Peyer's patch (tissue), 4 donors: ENCODE measurements at places on chromosomes 7 and 10.
A peak's percentile ranks its signal among the peaks of the same experiment; 100 is the strongest.

DNA sequence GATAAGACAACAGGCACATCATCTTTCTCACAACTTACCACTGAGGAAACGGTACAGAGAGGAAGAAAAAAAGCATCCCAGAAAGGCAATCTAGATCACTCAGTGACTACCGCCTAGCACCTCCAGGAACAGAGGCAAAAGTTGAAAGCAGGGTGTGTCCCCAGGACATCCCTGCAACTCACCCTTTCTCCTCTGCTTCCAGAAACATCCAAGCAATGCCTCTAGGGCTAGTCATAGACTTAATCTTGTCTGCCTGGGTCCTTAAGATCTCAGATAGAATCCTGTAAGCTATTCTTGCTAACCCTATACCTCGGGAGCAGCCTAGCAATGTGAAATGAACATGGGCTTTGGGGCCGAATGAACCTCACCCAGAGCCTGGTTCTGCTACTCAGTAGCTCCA is 18.8 kb upstream of the PDCD4 start:
- no peak for DNase-seq

DNA sequence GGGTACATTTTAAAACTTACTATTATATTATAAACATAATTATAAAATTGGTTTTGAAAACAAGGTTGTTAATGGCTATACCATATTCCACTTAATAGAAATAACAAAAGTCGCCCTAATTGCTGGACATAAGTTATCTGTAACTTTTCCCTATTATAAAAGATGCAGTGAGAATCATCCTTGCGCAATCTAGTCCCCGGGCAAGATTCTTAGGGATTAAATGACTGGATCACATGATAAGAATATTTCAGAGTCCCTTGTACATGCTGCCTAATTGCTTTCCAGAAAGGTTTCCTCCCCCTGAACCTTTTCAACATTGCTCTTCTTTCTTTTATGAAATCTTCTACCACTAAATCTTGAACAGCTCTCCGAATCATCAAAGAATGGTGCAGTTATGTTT is 479.8 kb upstream of the MKI67 start:
- DNase-seq, result no peak

DNA sequence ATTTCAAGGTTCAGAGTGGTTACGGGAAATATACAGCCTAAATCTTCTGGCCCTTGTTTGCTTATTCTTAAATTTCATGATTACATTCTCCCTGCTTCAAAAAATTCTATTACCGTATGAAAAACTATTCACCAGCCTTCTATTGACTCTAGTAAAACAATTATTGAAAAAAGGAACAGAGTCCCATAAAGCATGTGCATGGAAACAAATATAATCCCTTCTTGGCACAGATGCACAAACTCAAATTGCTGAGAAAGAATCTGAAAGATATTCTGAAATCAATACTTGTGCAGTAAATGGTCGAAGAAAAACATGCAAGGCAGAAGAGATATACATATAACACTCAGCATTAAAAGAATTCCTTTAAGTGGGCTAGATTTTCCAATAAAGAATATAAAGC is 83.6 kb downstream of the LRRN3 start:
- no peak for DNase-seq

DNA sequence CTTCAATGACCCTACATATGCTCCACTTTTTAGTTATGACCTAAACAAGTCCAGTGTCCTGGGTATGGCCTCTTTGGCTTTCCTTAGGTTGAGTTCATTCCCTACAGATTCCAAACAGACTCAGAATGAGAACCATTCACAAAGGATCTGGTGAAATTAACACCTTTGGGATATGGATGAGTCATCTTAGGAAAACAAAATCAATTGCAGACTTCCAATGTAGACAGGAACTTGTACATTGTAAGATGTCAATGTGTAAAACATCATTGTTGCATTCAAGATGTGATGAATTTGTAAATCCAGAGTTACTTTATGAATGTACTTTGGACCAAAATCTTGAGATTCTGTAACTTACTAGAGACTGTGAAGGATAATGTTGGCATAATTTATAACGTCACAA is 43.4 kb upstream of the HECTD2 start:
- DNase-seq, result no peak

DNA sequence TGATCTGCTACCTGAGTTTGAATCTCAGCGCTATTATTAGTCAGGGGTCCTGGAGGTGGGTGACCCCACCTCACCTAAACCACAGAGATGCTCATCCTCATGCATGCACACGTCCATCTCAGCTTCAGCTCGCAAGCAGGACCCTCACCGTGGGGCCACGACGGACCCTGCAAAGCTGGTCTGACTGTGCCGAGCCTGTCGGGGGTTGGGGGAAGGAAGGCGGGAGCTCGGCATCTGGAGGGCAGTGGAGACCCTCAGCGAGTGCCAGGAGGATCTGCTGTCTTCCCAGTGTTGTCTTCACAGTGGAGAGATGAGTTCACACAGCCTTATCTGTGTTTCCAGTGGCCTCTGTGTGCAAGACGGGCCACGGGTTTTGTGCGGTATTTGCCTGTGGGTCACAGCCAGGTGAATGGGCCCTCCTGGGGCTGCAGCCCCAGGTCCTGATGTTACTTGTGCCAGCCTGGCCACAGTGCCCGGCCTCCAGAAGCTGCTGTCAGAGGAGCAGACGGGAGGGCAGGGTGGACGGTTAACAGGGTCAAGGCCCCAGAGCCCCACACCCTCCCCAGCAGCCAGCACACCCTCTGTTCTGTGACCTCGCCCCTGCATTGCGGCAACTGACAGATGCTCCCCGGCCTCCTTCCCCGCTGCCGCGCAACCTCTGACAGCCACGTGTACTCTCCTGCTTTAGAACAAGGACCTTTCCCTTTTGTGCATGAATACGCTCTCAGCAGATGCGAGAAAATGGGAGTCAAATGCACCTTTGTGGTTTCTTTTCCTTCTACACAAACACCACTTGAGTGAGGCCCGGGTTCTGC is 528.8 kb downstream of the DNAJB6 start:
- DNase-seq, result no peak

- DNase-seq, result no peak
These were observed 129.1 kb upstream of the CHST15 start for GRCh38 chr10:124222318-124222987.

DNA sequence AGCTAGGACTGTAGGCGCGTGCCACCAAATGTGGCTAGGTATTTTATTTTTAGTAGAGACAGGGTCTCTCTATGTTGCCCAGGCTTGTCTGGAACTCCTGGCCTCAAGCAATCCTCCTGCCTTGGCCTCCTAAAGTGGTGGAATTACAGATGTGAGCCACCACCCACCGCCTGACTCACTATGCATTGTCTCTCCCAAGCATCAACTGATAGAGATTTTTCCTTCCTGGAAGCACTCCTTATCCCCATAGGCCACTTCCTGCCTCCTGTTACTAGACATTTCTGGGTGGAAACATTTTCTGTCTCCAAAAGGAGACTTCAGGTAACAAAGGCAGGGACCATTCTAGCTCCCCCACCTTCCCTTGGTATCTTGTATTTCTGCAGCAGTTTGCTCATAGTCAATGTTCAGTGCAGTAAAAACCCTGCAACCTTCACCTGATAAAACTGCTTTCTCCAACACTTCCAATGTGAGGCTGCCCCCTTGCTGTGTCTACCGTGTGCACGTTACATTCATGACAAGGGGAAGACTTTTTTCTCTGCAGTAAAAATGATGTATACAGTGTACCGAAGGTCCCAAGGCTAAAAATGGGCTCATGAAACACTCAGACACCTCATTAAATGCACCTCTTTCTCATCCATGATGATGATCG is 84.9 kb downstream of the NHLRC2 start:
- DNase-seq, result no peak

GRCh38 chr10:34666008-34666704 is 148.9 kb downstream of the PARD3 start:
- DNase-seq, result no peak

DNA sequence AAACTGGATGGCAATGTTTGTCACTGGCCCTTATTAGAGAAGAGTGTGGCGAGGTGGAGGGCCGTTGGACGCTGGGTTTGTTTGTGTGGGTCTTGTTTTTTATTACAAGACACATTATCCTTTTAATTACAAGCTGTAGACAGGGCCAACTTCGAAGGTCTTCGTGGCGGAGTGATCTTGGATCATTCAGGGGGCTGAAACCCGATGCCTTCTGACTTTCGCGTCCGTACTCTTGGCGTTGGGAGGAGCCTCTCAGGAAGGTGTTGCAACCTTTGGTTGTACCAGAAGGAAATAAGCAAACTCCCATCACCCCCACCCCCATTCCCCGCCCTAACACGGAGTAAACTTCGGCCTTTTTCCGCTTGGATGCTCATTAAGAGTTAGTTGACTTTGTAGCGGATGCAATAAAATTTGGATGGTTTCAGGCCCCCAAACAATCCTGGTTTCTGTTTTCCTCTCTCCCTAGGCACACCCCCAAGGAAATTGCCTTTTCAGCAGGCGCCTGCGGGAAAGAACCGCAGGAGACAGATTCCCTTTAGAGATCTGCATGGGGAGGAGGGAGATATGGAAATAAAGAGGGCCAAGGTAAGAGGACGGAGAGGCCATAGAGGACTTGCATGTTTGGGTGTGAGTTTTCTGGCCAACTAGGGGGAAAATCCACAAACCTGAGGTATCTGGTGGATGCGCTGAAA is 294.5 kb upstream of the NFE2L3 start:
- DNase-seq, result peak; percentile 73

DNA sequence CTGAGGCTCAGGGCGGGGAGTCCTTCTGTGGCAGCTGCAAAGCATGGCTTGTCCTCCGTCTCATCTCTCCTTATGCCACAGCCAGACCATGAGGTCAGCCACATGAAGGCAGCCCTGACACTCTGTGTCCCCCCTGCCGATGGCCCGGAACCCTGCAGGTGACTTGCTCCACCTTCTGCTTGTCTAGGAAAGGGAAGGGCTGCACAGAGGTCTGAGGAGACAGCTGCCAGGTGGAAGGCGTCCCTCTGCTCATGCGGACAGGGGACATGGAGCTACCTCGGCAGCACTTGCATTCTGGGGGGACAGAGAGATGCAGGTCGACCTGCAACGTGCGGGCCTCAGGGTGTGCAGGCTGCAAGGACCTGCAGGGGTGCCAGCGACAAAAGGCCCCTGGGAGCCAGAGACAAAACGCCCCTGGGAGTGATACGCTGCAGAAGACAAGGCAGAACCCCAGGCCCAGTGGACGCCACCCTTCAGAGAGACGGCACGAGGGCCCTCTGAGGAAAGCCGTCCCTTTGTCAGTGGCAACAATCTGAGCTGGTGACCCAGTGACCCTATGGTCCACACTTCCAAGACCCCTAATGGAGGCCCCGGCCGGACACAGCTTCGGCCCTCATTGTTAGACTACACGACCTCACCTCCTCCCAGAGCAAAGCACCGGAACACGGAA is 205.2 kb upstream of the PPP2R2D start:
- no peak for DNase-seq

DNA sequence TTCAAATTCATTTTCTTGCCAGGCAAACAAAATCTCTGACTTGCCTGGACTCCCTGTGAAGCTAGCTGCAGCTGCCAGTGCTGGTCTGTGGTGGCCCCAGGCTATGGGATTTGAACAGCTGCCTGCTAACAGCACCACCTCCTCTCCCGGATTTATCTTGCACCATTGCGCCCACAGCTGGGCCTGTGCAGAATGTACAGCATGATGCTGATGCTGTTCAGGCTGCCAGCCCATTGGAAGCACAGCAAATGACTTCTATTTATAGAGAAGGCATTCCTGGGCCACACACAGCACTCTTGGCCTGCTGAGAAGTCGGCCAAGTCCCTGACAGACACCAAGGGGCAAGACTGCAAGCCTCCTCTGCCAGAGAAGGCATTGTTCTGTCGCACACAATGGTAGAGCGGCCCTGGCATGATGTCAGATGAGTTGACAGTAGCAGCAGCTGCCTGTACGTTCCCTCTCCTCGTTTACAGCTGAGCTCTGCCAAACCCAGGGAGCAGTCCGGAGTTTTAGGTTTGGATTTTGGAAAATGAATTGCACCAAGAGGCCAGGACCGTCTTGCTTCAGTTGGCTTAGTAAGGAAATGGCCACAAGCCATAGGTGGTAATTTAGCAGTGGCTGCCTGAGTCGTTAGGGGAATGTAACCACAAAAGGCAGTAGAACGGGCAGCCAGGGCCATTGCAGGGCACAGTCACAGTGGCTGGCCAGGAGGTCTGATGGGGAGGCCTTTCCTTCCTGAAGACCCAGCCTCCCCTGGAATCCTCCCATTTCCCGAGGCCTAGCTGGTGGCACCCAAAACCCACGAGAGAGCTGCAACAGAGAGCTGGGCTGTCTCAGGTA is 38.5 kb downstream of the MTURN start:
- DNase-seq, result no peak

DNA sequence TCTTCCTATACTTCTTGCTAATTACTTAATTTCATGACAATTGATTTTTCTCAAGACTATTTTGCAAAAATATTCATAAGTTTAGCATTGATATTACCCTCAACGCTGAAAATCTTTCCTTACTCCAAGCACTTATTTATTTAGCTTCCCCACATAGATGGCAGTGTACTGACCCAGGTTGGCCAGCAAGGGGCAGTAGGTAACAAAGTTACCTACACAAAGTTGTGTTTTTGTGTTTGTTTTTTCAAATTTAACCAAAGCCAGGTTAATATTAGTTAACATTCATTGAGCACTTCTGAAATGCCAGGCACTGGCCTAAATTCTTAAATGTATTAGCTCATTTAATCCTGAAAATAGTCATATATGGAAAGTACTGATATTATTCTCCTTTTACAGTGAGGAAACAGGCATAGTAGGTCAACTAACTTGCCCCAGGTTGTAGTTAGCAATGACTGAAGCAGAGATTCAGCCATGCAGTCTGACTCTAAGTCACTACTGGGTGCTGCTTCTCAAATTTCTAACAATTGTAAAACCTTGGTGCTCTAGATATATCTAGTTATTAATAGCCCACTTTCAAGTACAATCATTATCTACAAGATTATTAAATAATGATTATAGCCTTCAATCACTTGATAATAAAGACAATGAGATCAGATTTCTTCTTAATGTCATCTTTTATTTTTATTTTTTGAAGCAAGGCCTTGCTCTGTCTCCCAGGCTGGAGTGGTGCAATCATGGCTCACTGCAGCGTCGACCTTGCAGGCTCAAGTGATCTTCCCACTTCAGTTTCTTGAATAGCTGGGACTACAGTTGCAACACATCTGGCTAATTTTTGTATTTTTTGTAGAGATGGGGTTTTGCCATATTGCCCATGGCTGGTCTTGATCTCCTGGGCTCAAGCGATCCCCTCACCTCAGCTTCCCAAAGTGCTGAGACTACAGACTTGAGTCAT is 5.8 kb upstream of the GGCT start:
- no peak for DNase-seq

DNA sequence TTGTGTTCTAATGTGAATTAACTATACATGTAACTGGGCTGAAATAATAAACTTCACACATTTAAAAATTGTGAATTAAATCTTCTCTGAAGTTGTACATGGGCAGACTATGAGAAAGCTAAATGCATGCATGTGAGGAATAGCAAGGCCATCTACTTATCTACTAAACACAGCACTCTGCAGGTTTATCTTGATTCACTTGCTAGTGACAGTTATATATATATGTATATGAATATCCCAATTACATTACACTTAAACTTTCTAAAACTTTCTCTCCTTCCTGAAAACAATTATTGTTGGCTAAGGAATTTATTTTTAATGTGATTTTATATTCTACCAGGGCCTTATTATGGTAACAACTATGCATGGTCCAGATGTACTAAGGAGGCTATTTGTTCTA is 5.1 kb upstream of the SP4 start:
- no peak for DNase-seq
